ENCODE measurements at places on chromosomes 6 and 20.

- no peak for DNase-seq
These were observed 307.2 kb downstream of the SOX4 start for GRCh38 chr6:21900730-21901129.

GRCh38 chr6:71349395-71349794 lies 60.8 kb downstream of the OGFRL1 start:
- DNase-seq = no peak

GRCh38 chr6:157229132-157229618 lies 94.1 kb downstream of the TMEM242 start:
- DNase-seq = no peak

DNA sequence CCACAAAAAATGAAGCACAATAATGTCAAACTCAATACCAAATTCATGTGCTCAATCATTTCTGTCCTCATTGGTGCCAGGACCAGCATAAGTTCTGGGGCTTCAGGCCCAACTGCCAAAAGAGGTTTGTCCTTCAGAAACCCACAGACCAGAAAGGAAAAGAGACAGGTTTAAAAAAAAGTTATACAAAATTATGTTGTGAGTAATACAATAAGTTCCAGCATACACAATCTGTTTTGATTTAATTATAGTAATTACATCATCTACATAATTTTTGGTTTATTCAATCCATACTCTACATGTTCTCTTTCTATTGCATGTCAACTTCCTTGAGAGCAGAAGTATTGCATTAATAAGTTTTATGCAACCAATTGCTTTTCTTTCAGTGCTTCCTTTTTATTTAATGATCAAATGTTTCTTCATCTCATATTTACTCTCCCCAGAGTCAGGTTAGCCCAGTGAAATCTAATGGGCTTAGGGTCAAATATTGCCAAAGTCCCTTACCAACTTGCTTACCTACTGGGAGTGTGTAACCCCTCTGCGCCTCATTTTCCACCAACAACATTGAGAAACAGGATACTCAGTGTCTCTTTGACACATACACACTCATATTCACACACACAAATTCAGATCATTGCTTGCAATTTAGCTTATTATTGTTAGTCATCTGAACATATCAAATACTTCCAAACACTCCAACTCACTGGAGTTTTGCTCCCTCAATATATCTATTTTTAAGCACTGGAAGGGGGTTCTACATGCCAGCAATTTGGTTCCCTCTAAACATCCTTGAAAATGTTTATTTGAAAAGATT lies 424.4 kb upstream of the MARCKS start:
- DNase-seq = no peak

- DNase-seq = no peak
These were observed 30.3 kb downstream of the SCGN start for GRCh38 chr6:25682324-25682723.

- no peak for DNase-seq
These were observed 23.6 kb downstream of the IL17A start for GRCh38 chr6:52209770-52210169.

DNA sequence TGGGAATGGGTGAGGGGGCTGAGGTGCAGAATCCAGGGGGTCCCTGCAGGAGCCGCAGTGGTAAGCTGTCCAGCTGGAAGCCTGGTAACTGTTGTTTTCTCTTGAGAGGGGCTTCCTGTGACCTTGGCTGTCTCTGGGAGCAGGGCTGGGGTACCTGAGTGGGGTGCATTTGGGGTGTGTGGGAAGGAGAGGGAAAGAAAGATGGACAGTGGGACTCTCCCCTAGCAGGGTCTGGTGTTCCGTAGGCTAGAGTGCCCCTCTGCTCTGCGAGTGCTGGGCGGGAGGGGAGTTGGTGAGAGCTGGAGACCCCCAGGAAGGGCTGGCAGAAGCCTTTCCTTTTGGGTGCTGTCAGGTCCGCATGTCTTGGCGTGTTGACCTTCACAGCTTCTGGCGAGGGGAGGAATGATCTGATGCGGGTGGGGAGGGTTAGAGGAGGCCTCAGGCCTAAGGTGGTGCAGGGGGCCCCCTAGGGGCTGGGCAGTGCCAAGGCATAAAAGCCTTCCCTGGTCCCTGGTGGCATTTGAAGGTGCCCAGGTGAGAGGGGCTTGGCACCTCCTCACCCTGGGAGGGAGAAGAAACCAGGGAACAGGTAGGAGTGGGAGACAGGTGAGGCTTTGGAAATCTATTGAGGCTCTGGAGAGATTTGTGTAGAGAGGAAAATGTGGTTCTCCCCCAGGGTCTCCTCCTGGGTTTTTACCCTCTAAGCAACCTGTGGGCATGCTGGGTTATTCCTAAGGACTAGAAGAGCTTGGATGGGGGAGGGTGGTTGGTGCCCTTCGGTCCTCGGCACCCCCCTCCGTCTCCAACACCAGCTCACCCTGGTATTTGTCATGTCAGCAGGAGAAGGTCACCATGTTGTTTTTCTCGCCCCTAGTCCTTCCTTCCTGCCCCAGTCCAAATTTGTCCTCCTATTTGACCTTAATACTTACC lies 3.3 kb downstream of the VEGFA start:
- DNase-seq = peak; percentile 78

DNA sequence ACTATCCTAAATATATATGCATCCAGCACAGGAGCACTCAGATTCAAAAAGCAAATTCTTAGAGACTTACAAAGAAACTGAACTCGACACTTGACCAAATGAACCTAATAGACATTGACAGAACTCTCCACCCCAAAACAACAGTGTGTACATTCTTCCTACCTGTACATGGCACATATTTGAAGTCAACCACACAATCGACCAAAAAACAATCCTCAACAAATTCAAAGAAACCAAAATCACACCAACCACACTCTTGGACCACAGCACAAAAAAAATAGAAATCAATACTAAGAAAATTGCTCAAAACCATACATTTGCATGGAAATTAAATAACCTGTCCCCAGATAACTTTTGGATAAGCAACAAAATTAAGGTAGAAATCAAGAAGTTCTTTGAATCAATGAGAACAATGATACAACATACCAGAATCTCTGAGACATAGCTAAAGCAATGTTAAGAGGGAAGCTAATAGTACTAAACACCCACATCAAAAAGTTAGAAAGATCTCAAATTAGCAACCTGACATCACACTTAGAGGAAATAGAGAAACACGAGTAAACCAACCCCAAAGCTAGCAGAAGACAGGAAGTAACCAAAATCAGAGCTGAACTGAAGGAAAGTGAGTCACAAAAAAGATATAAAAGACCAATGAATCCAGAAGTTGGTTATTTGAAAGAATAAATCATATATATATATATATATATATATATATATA lies 12.5 kb upstream of the TREM1 start:
- DNase-seq = no peak

- DNase-seq = no peak
These were observed 58.8 kb downstream of the ITCH start for GRCh38 chr20:34421766-34422466.

- no peak for DNase-seq
These were observed 377.1 kb downstream of the FOXA2 start for GRCh38 chr20:22207280-22207679.
